ENCODE measurements at places on chromosomes 7 and 10.

GRCh38 chr7:318476-318875 is 28.5 kb downstream of the FOXL3 start:
- peak; percentile 33 for DNase-seq

- no peak for DNase-seq
Observed at GRCh38 chr10:127976286-127976685, 69.4 kb downstream of the PTPRE start.

DNA sequence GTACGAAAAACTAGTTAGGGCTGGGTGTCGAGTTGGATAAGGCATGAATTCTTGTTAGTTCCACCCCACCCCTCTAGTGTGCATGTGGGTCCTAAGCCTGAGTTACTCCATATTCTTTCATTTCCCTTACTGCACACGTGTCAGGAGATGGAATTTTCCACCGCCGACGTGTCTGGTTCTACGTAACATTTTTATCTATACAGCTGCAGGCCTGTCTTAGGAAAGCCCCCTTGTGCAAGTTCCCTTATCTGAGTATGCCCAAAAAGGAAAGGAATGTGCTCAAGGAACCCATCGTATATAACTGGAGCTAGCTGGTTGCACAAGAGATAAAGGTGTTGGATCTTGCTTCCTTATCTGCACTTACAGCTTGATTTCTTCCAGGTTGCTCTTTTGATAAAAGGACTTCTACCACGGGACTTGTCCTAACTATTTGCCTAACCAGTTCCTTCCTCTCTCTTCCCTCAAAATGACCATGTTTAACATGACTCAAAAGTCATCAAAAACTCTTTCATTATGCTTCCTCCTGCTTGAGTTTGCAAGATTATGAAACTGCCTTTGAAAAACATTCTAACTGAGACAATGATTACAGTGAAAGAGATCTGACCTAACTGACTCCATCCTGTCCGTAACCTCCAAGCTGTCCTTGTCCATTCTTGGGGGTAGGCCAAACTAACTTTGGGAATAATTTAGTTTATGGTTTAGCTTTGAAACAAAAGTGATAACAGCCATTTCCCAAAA is 181.4 kb downstream of the AKR1D1 start:
- DNase-seq, result no peak

- peak; percentile 57 for DNase-seq
Observed at GRCh38 chr7:28588602-28589001, 176.3 kb downstream of the CREB5 start.

GRCh38 chr7:148556892-148557291 is 33.7 kb upstream of the C7orf33 start:
- DNase-seq, result no peak

- no peak for DNase-seq
Observed at GRCh38 chr7:142461437-142461836, 203.6 kb upstream of the PRSS58 start.
